Right kidney (tissue), 9 donors: ENCODE measurements at places on chromosomes 4 and X.

DNA sequence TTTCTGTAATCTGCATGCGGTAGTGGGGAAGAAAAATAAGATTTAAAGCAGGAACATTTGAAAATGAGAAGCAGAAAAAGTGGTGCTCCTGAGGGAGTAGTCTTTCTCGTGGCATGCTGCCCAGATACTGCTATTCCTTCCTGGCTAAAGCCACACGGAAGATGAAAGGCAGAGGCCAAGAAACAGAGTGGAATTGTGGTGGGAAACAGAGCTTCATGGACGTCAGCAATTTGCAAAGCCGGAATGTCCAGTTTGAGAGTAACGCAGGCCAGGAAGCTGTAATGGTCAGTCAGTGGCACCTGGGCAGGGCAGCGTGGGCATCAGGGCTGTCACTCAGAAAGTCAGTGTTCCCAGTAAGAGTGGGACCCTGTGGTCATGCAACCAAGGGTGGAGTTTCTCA is 63.7 kb upstream of the FMR1 start:
- no peak for DNase-seq

DNA sequence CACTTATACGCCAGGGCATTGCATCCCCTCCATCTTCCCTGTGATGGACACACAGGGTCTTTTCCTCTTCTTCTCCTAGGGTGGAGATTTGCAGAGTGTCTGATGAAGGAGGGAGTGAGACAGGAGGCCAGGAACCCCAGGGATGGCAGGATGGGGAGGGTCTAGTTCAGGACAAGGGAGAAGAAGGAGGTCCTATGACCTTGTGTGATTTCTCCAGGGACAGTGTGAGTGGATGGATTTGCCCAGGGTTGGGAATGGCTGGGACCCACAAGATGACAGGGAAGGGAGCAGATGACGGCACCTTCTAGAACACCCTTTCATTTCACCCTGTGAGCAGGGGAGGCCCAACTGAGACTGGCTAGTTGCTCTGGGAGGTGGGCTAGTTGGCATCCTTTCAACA is 34.2 kb downstream of the CYTL1 start:
- DNase-seq, result no peak

DNA sequence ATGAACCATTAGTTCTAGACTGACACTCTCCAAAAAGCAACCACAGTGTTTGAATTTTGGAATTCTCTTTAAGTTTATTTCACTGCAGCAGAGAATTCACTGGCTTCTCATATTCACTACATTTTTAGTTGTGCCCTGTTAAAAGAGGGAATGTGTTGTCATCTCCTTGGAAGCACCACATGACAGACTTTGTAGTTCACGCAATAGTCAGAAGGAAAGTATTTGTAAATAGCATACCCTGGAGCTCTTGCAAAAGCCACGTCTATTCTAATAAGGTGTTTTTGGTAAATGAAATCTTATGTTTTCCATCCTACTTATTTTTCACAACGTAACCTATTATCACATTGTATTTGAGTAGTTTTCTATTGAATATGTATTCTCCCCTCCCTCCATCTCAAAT is 25.8 kb downstream of the DOCK11 start:
- no peak for DNase-seq

DNA sequence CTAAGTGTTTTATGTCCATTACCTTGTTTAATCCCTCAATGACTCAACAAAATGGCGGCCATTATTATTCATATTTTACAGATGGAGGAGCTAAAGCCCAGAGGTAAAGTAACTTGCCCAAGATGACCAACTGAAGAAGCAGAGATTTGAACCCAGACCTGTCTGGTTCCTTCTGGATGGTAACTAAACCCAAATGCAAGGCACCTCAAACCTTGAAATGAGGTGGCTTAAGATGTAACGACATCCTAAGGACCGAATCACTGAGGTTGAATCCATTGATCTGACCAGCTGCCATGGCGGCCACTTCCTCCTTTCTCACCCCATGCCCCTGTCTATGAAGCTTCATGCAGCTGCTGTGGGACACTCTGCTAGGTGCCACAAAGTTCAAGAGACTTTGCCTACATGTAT is 932 bp downstream of the TLR10 start:
- DNase-seq, result no peak

DNA sequence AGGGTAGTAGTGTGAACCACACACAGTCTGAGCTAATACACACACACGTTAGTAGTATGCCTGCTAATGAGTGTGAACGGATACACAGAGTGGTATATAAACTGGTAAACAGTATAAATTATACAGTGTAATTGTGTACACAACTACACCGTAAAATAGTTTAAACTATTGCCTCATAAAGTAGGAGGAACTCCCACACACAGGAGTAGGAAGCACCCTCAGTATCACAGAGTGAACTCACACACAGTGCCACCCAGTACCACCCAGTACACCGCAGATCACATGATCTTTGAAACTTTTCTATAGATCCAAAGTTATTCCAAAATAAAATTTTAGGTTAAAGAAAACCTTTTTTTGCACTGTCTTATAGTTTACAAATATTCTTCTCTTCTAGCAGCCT is 275.1 kb downstream of the ADGRA3 start:
- DNase-seq, result no peak

DNA sequence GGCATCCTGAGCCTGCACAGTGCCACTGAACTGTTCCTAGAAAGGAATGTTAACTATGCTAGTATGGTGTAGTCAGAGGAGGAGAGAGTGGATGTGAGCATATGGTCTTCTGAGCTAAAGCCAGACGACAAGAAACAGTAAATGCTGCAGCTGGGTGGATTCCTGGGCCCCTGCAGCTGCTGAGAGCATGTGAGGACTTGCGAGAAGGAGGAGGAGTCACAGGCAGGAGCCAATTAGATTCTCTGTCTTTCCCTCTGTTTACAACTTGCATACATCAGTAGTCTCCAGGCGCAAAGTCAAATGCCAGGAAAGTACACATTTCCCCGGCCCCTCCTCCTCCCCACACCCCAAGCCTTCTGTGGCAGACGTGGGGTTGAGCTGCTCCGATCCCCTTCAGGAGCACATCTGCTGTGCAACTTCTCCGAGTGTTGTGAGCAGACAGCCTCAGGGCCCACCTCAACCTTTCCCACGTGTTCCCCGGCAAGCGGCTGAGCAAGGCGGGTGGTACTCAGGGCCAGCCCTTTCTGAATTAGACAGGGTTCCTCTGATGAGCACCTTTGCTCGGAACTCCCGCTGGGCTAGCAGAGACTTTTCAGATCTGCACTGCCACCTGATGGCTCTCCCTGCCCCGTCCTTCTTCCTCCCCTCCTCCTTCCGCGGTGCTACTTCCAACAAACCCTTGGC is 108.7 kb upstream of the ATP6AP2 start:
- DNase-seq, result peak; percentile 37

DNA sequence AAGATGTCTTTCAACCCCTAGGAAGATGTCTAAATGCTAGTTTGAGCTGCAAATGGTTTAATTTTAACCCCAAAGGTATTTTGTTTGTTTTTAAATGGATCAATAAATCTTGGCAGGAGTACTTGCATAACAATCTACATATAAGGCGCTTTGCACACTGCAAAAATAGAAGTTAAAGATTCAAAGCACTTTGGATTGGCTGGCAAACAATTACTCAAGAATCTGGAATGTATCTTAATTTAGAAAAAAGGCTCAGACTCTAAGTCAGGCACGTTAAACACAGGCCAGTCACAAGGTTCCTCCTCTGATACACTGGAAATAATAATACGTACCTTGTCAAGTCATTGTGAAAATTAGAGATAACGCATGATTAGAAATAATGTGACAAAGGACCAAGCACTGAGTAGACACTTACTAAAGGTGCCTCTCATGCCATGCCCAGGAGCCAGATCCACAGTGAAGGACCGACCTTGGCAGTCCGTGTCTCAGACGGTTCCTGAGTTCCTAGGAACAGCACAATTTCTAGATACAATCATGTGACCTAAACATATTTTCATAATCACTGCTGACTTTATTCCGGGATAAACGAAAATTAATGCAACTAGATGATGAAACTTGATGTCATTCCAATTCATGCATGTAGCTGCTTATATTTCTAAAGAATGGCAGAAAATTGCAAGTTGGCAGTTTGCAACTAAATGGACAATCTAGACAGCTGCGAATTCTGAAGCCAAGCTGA is 49.6 kb downstream of the PROM1 start:
- DNase-seq, result no peak

DNA sequence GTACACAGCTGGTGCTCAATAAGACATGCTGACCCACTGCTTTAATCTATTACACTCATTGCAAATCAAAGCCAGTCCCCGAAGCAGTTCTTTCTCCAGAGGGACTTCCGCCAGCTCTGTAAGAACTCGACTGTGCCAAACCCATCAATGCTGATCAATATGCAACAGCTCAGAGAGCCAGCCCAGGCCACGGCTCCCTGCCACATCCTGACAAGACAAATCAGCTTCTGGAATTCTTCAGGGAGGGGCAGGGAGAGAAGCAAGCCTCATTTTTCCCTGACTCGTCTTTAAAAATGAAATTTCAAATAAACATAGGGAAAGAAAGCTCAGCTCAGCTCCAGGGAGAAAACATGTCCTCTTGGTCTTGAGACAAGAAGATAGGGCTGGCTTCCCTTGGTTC is 5.3 kb upstream of the ADRA2C start:
- no peak for DNase-seq

- DNase-seq, result no peak
Measured at GRCh38 chr4:89988268-89988667, 93.6 kb downstream of the MMRN1 start.

GRCh38 chrX:53714580-53715345 is 28.2 kb upstream of the HUWE1 start:
- peak; percentile 2 for DNase-seq

DNA sequence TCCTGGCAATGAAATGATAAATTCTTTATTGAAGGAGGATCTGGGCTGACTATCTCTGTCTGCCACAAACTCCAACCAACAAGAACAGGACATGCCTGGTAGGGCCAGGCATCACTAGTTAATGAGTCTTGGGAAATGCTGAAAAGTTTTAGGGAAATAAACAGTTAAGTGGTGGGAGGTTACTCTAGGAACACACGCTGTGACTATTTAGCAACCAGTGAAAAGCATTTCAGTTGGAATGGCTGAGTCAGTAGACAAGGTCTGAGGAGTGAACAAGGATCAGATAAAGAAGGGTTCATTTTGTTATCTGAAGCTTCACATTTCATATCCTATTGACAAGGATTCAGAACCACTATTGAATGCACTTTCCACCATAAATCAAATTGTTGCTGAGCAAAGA is 394.9 kb upstream of the BOD1L1 start:
- DNase-seq, result no peak

GRCh38 chrX:100680756-100681155 is 36.8 kb downstream of the SRPX2 start:
- DNase-seq, result no peak

DNA sequence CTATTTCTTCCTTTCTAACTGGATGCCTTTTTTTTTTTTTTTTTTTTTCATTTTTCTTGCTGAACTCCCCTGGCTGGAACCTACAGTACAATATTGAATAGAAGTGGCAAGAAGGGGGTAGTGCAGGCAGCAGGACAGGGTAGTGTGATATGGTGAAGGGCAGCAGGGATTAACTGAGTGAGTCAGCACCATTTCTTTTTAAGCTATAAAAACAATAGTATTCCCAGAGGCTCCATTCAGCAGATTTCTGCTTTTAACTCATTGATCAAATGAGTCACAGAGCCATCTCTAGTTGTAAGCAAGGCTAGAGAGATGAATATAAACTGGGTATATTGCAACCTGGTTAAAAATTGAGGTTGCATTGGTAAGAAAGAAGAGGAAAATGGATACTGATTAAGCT is 53.6 kb upstream of the SETD7 start:
- DNase-seq, result no peak

- no peak for DNase-seq
Measured at GRCh38 chr4:139950568-139950967, 203.4 kb downstream of the MAML3 start.

- DNase-seq, result no peak
Measured at GRCh38 chr4:121690001-121690400, 6.8 kb downstream of the ANXA5 start.

DNA sequence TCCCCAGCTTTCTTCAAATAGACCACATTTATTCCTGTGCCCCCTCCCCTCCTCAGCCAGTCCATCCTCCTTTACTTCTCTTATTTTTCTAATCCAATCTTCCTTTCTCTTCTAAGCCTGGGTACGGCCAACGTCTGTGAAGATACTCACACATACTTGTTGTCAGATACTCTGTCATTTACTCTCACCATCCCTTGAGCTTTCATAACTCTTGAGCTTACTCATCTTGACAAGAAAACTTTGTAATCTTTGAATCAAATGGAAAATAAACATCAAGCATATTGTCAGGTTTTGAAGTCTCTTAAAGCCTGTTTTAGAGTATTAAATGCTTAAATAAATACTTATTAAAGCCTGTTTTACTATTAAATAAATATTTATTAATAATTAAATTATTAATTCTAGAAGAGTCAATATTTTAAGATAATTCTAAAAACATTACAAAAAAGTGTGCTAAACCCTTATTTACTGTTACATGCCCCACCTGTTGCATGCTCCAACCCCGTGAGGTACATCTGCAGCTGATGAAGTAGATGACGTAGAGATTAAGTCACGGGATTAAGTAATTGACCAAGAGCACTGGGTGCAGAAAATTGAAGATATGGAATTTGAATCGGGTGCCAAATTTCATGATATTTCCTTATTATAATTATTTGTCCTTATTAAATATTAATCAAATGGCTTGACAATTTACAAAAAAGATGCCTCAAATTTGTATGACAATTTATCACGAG is 1.5 kb upstream of the TRIML2 start:
- DNase-seq, result no peak

GRCh38 chr4:76690011-76690905 is 207.7 kb downstream of the SOWAHB start:
- peak; percentile 71 for DNase-seq

DNA sequence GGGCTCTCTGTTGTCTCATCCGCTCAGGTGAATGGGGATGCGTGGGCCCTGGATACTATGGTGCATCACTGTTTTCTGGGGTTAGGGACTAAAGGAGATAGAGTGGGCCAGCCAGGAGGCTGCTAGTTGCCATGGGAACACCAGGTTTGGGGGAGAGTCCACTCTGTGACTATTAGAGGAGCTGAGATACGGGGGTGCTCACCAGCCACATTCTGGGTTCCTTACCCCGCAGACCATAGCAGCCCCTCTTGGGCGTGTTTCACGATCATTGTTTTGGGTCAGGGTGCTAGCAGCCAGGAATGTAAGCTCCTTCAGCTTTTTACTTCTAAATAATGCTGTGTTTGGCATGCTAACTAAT is 4.6 kb downstream of the EFNB1 start:
- DNase-seq, result peak; percentile 2

DNA sequence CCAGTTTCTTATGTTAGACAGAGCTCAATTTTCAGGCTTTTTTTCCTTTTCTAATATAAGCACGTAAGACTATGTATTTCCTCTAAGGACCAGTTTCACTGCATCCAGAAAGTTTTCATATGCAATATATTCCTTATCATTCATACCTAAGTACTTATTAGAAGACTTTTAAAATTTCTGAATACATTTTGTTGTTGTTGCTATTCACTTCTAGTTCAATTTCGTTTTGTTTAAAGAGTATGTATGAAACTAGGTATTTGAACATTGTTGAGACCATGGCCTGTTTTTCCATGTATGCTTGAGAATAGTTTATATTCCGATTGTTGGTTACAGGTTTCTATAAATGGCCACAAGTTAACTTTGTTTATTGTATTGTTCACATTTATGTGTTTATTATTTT is 18.0 kb upstream of the CT45A1 start:
- DNase-seq, result no peak
